ENCODE measurements at places on chromosomes 6 and 20.

GRCh38 chr6:20816126-20816525 lies 281.9 kb downstream of the CDKAL1 start:
- DNase-seq: no peak

GRCh38 chr6:28501259-28501658 lies 14.3 kb downstream of the GPX6 start:
- DNase-seq: no peak

DNA sequence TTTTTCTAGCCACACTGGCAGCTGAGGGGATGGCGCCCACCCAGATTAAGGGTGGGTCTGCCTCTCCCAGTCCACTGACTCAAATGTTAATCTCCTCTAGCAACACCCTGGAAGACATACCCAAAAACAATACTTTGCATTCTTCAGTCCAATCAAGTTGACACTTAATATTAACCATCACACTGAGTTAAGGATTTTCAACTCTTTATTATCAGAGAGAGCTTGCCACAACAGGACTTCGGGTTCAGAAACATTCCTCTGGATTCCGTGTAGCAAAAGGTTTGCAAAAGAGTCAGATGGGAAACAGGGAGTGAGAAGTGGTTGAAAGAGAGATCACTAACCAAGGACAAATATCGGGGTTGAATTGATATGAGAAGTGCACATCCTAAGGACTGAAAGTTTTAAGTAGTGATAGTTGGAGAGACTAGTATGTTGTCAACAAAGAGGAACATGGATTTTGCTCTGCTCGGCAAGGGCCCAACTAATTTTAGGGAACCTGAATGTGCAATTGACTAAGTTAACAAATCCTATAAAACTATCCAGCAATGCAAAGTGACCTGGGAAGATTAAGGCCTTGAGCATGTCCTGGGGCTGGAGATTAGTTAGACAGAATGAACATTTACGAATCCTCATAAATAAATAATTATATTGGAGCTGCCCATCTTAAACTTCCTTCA lies 137.0 kb upstream of the TENT5A start:
- no peak for DNase-seq

DNA sequence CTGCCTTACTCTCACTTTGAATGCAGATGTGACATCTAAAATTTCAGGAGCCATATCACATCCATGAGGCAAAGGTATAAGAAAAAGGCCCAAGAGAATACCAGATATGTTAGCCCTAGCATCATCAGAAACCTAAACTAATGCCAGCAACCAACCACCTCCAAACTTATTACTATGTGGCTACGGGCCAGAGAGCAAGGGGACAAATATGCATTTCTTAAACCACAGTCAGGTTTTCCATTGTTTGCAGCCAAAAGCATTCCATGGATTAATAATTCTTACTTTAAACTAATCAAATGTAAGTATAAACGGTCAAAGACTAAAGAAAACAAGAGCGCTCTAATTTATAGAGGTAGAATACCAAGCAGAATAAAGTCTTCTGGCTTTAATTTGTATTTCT lies 84.7 kb downstream of the TASP1 start:
- no peak for DNase-seq

DNA sequence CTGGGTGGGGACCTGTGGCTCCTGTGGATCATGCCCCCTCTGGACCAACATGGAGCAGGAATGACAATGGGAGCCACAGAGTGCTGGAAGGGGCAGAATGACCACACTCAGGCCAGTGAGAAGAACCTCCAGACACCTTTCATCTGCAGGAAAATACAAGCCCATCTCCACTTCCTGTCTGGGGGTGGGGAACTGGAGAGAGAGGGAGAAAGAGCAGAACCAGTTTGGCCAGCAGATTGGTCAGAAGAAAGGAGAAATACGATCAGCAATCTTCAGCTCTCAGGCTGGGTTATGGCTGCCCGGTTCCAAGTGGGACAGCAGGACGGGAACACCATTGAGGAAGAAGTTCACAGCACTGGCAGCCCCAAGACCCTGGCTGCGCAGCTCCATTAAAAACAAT lies 37.0 kb downstream of the BMP7 start:
- no peak for DNase-seq

DNA sequence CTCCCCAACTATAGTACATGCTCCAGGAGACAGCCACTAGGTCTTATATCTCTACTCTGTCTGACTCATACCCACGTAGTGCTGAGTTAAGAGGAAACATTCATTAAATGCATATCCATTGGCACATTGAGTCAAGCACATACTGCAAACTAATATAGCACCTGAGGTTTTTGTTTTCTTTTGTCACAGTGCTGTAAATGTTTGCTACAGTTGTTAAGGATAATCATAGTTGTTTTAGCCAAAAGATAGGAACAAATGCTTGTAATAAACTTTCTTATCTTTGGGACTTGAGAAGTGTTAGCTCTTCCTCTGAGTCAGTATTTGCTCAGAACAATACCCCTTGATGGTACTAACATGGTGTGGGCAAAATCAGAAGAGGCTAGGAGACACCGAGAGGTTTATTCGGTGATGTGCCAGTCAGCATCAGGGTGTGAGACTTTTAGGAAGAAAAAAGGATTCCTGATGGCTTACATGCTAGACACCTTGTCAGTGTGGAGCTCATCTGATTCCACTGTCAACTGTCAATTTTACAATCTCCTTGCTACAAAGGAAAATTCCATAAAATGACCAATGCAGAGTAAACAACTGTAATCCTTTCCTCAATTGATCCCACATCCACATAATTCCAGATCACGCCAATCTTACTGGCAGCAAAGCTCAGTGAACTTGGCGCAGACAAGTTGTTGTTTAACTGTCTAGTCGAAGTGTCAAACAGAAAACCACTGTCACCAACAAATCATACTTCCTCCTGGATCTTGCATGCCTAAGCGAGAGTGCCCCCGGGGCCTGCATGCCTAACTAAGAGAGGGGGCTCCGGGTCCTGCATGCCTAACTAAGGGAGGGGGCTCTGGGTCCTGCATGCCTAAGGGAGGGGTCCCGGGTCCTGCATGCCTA lies 36.1 kb downstream of the ELOVL2 start:
- DNase-seq: no peak

- DNase-seq: no peak
These were observed 24.4 kb downstream of the RPP40 start for GRCh38 chr6:4979426-4979825.

- no peak for DNase-seq
These were observed 131.8 kb downstream of the SCML4 start for GRCh38 chr6:107692351-107692750.

DNA sequence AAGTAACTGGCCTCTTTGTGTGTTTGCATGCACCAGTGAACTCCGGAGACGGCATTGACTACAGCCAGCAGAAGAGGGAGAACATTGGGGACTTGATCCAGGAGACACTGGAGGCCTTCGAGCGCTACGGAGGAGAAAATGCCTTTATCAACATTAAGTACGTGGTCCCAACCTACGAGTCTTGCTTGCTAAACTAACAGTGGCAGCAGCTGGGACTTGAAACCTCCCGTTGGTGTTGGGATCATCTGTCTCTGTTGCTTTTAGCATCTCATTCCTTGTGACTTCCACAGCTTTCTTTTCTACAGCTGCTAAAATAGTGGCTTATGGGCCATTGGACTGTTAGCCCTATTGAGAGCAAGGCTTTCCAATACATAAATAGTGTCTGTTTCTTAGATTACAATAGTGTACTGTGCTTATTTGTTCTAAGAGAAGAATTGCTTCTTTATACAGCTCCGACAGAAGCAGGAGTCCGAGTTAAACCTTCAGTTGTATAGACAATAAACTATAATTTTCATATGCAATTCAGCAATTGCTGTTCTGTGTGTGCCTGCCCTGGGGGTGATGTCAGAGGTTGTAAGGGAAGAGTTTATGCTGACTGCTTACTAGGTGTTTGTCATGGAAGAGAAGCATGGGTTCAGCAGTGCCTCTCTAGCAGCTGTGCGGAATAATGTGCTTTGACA lies 99.6 kb upstream of the QKI start:
- DNase-seq: no peak

DNA sequence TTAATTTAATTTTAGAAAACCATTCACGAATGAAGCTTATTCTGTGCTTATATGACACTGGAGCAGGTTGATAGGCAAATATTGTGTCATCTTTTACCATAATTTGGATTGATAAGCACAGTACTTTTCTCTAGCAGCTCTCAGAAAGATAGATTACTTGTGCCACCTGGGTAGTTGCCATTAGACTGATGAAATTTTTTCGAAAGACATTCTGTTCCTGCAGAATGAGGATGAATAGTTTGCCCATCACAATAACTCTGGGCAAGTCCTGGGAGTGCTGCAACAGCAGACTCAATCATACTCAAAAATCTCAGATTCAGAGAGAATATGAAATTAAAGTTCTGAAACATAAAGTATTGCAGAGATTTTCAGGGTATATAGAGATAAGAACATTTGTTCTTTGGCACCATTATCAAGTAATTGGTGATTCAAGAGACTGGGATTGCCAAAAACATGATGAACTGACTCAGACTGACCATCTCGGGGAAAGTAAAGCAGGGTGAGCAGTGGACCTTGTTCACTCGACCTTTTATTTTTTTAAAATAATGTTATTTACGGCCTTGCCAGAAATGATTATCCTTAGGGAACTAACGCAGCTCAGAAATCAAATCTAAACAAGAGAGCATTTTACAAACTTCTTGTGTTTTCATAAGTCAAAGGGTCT lies 65.8 kb upstream of the PTCHD4 start:
- no peak for DNase-seq

DNA sequence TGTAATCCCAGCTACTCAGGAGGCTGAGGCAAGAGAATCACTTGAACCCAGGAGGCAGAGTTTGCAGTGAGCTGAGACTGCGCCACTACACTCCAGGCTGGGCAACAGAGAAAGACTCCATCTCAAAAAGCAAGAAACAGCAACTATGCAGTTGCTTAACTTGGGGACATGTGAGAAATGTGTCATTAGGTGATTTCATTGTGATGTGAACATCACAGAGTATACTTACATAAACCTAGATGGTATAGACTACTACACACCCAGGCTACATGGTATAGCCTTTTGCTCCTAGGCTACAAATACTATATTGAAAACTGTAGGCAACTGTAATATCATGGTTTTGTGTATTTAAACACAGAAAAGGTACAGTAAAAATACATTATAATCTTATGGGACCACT lies 3.3 kb upstream of the COQ3 start:
- no peak for DNase-seq

DNA sequence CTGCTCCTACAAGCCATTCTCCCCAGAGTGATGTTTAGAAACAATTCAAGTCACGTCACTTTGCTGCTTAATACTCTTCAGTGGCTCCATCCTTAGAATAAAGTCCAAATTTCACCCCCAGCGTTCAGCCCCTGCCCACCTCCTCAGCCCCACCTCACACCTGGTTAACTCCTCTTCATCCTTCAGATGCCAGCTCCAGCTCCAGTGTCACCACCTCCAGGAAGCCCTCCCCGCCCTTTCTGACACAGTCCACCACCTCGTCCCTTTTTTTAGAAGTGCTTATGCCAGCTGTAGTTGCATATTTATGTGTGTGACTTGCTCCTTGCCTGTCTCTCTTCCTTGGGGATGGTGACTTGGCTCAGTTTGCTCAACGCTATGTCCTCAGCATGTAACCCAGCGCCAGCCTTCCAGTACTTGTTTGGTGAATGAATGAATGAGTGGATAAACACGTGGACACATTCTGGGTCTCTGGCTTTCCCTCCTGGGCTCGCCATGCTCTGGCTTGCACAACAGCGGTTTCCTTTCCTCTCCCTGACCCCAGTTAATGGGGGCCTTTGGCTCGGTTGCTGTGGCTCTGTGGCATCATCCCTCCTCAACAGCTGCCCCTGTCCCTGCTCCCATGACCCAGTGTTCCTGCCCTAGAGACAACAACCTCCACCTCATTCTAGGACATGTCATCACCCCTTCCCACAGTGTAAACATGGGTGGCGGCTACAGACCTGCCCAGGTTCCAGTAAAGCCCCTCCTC lies 3.7 kb upstream of the IP6K3 start:
- DNase-seq: no peak

DNA sequence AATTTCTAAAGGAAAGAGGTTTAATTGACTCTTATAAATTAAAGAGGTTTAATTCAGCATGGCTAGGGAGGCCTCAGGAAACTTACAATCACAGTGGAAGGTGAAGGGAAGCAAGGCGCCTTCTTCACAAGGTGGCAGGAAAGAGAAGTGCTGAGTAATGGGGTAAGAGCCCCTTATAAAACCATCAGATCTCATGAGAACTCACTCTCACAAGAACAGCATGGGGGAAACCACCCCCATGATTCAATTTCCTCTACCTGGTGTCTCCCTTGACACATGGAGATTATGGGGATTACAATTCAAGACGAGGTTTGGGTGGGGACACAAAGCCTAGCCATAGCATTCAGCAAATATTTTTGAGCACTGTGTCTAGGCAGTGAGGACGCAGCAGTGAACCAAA lies 3.9 kb upstream of the IPCEF1 start:
- DNase-seq: no peak

GRCh38 chr6:14442242-14442641 lies 324.7 kb downstream of the CD83 start:
- no peak for DNase-seq

GRCh38 chr6:43671801-43672690 lies 15.5 kb downstream of the MRPS18A start:
- no peak for DNase-seq

DNA sequence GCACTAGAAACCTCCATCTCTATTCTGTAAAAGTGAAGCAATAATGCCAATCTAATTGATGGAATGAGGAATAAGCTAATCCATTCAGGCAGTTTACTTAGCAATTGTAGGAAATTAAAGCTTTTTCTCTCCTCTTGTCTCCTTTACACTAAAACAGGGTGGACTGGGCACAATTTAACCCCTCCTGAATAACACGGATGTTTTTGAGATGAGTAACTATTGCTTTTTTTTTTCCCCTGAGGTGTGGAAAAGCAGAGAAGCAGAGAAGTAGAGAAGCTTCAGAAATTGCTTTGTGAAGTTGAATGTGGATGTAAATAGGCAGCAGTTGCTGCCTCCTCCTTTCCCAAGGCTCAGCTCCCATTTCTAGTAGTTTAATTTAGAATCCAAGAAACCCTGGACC lies 40.0 kb upstream of the GCNT2 start:
- no peak for DNase-seq

DNA sequence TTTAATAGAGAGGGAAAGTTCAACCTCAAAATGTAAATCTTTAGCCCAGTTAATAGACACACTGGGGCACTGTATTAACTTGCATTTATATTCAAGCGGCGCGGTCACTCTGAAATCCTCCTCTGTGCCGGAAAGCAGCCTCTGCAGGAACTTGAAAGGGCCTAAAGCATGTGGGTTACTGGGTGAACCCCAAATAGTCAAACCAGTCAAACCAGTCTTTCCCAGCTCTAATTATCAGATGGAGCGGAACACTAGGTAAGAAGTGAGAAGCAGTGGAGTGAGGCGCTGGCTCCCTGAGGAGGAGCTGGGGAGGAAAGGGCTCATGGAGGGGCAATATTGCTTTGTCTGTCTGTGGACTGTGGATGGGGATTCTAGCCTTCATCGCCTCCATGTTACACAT lies 531.3 kb downstream of the QKI start:
- DNase-seq: no peak

DNA sequence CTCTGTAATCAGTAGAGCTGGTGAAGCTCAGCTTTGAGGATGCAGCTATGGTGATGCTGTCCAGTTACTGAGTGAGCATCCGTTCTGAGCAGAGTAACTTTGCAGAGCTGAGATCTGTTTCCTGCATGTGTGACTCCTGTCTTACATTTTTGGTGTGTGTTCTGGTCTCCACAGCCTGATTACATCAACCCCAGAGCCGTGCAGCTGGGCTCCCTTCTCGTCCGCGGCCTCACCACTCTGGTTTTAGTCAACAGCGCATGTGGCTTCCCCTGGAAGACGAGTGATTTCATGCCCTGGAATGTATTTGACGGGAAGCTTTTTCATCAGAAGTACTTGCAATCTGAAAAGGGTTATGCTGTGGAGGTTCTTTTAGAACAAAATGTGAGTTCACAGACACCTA lies 81.6 kb downstream of the FAM120B start:
- no peak for DNase-seq

- DNase-seq: no peak
These were observed 79.0 kb upstream of the GMDS start for GRCh38 chr6:2324166-2324953.

Data from stimulated activated CD8-positive, alpha-beta memory T cell treated with anti-CD3 and anti-CD28 coated beads, Interleukin-15, amount 100 ng/mL, for 1 hour (primary cell).